ENCODE measurements at places on chromosomes 11 and 22. TPM values are rescaled to one million over a fixed set of nuclear protein-coding genes. Genes with fewer than 3 reads are reported as not detected.

Gene ANAPC15
- 22.4 TPM for total RNA-seq

Gene RELT
- 2.3 TPM for total RNA-seq

Gene KDELR3
- total RNA-seq, result 8.9 TPM

Gene CDC42EP1
- total RNA-seq, result 29.8 TPM

Gene ASCL2
- total RNA-seq, result 0.96 TPM
